ENCODE measurements at places on chromosomes 6 and 20.

- DNase-seq = no peak
These were observed 2.8 kb downstream of the CCN5 start for GRCh38 chr20:44717986-44718385.

GRCh38 chr20:64065974-64066343, 3.0 kb downstream of the TCEA2 start:
- DNase-seq = no peak

DNA sequence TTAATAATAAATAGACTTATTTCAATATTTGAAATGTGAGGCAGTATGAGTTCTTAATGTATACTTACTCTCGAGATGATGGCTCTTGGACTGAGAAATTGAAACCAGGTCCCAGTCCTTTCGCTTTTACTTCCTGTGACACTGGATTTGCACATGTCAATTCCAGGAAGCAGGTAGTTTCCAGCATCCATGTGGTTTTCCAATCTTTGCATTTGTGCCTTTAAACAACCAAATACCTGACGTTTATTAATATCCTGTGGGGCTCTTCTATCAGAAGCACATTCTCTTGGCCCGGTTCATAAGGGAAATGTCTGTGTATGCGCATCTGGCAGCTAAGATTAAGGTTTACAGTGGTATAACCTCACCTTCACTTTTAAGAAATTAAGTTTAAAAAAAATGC, 13.1 kb downstream of the UTRN start:
- no peak for DNase-seq

DNA sequence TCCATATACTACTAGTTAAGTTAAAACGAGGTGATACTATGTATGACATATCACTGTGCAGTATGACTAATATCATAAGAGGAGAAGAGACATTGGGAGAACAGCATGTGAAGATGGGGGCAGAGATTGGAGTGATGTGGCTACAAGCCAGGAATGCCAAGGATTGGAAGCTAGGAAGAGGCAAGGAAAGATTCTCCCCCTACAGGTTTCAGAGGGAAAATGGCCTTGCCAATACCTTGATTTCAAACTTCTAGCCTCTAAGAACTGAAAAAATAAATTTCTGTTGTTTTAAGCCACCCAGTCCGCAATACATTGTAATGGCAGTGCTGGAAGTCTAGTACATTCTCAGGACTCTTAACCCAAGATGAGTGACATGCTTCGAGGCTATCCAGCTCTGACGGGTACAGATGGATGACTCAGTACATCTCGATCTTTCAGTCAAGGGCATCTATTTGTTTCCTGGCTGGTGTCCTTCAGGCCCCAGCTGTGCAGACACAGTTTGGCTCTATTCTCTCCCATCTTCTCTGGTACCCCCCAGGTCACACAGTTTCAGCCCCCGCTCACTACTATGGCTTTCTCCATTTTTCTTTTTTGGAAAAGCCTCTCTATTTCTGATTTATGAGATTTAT, 55.5 kb upstream of the THEMIS start:
- no peak for DNase-seq

DNA sequence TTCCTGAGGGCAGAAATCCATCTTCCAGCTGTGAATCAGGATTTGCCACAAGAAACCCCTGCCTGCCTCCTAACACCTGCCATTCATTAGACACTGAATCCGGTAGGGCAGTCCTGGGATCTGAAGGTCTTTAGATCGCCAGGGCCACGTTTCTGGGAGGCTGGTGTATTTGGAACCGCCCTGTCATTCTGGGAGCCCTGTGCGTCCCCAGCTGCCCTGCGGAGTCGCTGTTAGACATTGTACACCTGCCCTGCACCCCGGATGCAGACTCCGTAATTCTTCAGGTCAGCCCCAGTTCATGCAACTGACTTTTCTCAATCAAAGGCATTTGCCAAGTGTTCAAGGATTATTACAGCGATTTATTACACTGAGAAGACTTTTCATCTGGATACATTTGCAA, 193.2 kb downstream of the TBC1D7 start:
- DNase-seq = no peak

DNA sequence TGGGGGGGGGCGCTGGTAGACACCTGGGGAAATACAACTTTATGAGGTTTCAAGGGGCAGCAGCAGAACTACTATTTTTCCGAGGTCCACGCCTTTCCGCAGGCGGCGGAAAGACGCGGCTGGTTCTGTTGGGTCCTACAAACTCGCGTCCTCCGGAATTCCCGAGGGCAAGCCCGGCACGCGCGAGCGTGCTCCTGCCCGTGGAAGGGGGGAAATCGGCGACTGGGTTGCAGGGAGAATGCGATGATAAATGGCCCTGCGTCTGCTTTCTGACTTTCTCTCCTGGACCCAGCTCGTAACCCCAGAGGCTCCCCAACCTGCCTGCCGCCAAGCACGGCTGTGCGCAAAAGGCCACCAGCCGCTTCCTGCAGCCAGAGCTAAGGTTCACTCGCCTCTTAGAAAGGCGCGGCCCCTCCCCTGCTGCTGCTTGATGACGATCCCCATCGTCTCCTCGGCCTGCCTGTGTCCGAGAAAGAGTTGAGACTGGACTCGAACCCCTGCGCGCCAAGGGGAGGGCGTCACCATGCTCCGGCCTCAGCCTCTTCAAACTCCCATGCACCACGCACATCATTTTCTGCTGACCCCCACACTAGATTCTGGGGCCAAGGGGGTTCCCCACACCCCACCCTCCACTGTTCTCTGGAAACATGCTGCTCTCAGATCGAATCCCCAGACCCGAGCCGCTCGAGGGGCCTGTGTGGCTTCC, 6.7 kb downstream of the FOXA2 start:
- no peak for DNase-seq

DNA sequence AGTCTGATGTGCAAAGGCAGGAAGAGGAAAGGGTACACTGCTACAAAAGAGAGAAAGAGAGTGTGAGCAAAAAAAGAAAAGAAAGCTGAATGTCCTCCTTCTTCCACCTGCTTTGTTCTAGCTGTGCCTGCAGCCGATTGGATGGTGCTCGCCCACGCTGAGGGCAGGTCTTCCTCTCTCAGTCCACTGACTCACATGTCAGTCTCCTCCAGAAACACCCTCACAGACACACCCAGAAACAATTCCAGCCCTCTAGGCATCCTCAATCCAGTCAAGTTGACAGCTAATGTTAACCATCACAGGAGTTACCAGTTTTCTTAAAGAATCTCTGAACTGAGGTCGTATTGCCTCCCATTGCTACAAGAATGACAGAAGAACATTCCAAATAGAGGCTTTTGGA, 411.9 kb upstream of the SASH1 start:
- no peak for DNase-seq

- DNase-seq = no peak
These were observed 493.9 kb upstream of the SOX4 start for GRCh38 chr6:21099338-21100314.

- no peak for DNase-seq
These were observed 30.9 kb upstream of the TAGAP start for GRCh38 chr6:159075506-159076228.

DNA sequence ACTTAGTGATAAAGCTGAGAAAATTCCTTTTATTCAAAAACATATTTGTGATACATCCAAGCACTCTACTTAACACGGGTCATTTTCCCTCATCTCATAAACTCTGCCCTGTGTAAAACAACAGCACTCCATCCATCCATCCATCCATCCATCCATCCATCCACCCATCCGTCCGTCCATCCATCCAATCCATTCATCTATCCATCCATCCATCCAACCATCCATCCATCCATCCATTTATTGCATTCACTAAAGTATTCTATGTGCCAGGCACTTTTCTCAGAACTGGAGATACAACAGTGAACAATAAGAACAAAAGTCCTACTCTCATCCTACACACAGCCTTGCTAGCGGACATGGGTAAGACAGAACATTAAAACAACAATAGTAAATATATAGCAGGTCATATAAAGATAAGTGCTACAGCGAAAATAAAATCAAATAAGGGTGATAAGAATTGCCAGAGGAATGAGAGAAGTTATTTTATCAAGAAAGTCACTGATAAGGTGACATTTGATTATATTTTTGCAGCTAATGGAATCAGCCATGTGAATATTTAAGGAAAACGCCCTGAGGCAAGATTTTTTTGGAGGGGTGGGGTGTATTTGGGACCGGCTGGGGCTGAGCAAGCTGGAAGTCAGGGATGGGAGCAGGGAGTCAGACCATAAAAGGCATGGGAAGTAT, 78.2 kb downstream of the ADAT2 start:
- DNase-seq = no peak

GRCh38 chr6:75491291-75491690, 2.3 kb downstream of the FILIP1 start:
- no peak for DNase-seq

DNA sequence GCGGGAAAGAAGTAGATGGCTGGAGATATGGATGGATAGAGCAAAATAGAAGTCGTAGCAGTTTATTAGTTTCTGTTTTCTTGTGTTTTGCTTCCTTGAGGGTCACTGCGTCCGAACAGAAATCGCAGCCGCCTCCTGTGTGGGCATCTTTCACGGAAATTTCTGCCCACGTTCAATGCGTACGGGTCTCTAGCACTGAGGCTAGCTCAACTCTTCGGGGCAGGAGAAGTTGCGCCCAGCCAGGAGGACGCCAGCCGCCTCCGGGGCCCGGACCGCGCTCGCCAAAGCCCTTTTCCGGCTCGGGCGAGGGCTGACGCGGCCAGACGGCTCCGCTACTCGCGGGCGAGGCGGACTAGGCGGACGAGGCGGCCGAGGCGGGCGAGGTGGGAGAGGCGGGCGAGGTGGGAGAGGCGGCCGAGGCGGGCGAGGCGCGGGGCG, 814 bp downstream of the TFAP2B start:
- no peak for DNase-seq

DNA sequence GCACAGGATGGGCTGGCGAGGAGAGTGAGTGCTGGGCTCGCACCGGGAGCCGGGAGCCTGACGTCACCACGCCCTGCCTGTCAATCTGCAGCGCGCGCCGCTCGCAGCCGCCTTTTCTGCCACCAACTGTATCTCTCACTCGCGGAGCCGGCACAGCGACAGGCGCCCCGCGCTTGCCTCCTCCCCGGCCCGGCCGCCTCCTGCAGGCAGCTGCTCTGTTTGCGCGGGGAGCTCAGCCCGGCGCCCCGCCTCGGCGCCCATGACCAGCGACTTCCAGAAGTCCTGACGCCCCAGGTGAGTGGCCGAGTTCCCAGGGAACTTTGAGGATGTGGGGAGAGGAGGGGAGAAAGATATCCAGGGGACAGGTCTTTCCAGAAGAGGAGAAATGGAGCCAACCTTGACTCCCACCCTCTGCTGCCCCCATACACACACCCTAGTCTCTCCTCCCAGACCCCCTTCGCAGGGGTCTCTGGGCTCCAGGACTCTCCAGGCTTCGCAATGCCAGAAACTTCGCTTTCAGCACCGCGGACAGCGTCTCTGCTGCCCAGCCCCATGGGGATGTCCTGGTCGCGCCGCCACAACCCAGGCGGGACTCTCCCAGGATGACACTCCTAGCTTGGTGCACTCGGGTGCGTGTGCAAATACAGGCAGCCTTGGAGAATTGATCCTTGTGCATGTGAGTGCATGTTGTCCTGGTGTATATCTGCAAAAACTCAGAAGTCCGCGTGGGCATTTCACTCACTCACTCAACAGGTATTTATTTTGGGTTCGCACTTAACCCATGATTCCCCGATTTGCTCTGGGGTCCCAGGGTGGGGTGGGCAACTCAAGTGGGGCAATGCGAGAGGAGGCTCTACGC, at the start of gene GPR6:
Gene GPR6 (plus strand): TSS at position 138 of the 859 bp plus-strand sequence. CDS start 802 bp downstream, outside the sequence.
- no peak for DNase-seq

DNA sequence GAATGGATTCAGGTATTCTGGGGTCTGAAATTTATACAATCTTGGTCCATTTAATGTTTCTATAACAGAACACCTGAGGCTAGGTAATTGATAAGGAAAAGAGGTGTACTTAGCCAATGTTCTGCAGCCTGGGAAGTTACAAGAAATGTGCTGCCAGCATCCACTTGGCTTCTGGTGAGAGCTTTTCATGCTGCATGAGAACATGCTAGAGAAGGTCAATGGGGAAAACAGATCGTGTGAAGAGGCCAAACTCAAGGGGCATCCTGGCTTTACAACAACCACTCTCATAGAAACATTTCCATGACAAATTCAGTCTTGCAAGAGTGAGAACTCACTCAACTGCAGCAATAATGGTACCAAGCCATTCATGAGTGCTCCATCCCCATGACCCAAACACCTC, 16.8 kb downstream of the IL22RA2 start:
- DNase-seq = no peak

GRCh38 chr6:138620630-138621029, 121.3 kb upstream of the NHSL1 start:
- no peak for DNase-seq

GRCh38 chr6:36753671-36754405, 56.2 kb downstream of the RAB44 start:
- DNase-seq = no peak

DNA sequence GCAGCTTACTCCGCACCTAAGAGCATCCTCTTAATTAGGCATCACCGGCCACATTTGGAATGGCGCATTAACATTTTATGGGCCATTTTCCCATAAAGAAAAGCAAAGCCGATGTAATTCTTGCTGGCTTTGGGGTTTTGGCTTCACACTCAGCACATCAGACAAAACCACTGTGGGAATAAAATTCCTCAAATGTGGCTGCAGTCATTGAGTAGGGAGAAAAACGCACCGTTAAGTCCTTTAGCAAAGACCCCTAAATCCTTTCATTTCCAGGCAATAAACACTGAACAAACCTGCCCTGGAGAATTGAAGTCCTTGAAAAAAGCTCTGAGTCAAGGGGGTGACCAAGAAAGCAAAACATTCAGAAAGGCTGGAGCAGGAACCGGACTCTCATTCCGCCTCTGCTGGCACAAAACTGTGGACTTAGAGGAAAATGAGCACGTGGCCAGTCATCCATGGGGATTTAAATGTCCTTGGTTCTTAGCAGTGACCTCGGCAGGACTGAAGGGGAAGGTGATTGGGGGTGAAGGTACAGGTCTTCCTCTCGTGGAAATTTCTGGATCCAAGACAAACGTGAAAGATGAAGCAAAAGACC, 102.9 kb downstream of the CDH4 start:
- no peak for DNase-seq

DNA sequence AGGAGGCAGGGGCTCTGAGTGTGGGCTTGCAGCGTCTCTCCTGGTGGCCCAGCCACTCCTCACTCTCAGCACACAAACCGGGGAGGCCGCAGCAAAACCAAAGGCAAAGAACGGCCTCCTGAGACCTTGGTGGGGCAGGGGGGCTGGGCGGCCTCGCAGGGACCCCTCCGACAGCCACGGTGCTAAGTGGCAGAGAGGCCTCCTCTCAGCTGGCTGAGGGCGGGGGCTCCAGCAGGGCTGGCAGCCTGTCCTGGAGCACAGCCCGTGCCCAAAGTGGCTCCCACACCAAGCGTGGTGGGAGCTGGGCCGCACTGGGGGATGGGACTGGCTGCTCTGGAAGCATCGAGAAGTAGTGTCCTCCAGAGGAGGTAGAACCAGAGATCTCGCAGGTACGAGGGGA, 334.4 kb downstream of the QKI start:
- DNase-seq = no peak

DNA sequence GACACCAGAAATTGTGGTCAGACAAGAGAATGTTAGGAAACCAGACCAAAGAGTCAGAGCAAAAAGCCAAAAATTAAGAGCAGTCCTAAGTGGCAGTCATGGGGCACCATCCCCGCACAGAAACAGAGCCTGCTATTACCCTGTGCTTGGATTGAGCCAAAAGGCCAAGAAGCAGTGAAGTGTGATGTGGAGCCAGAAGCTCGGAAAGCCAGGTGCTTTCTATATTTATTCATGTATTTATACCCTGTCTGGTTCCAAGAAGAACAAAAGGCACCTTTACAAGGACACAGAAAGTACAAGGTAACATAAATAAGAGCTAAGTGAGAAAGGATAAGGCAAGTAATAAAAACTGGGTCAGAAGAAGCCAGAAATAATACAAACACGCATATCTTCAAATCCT, 336.2 kb upstream of the CNR1 start:
- DNase-seq = no peak

Measured in stimulated activated CD4-positive, alpha-beta T cell treated with anti-CD3 and anti-CD28 coated beads, TNF-alpha, amount 100 ng/mL, for 4 hours (primary cell).